ENCODE measurements at places on chromosomes 4 and X. TPM values are rescaled to one million over a fixed set of nuclear protein-coding genes. Genes with fewer than 3 reads are reported as not detected.

- no peak for DNase-seq
These were observed 8.7 kb downstream of the PYURF start for GRCh38 chr4:88514557-88515511.

DNA sequence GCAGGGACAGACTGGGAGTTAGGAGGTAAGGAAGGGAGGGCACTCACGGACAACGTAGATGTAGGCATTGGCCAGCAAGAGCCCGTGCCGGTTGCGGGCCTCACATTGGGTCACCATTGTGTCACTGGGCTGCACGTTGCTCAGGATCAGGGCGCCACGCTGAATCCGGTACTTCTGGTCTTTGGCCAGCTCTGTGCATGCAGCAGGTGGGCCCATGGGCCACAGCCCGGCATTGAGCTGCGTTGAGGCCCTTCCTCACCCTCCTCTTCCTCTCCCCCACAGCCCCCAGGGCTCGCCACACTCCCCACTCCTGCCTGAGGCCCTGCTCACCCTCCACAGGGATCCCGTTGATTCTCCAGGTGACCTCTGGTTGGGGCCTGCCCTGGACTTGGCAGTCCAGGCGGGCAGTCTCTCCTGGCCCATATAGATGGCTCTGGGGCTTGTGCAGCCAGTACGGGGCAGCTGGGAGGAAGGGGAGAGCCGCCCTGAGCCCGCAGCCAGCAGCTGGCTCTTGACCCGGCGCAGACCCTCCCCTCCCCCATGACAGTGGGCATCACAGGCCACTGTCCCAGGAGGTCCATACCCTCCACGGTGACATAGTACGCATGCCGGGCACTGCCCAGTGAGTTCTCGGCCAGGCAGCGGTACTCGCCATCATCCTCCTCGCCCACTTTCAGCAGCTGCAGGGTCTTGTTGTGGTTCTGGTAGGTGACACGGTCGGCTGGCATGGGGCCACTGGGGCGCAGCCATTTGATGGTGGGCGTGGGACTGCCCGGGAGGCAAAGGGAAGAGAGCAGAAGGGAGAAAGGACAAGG is 16.3 kb downstream of the L1CAM start:
- DNase-seq, result no peak

The SLC49A3 gene
- 19.9 TPM for total RNA-seq

GRCh38 chrX:44282753-44283152 is 60.7 kb downstream of the EFHC2 start:
- no peak for DNase-seq

The AKAP14 gene
- not detected for total RNA-seq

The LIMCH1 gene
- total RNA-seq, result 257 TPM
